ENCODE measurements at places on chromosomes 4 and X.

DNA sequence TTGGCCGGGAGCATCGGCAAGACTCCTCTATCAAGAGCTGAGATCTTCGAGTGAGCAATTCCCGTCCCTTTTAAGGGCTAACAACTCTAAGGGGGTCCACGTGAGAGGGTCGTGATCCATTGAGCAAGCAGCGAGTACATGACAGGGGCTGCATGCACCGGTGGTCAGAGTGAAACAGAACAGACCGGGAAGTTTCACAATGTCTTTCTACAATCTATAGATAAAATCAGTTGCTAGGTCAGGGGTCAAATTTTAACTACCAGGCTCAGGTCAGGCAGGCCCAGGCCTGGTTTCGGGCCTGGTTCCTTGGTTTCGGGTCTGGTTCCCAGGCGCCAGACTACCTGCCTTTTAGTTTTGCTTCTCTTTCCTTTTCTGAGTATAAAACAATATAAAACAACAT, 160.1 kb downstream of the PTCHD1 start:
- no peak for DNase-seq

GRCh38 chr4:169233691-169234090, 37.1 kb downstream of the SH3RF1 start:
- DNase-seq, result no peak

GRCh38 chr4:55356991-55357461, 11.0 kb downstream of the SRD5A3 start:
- DNase-seq, result no peak

DNA sequence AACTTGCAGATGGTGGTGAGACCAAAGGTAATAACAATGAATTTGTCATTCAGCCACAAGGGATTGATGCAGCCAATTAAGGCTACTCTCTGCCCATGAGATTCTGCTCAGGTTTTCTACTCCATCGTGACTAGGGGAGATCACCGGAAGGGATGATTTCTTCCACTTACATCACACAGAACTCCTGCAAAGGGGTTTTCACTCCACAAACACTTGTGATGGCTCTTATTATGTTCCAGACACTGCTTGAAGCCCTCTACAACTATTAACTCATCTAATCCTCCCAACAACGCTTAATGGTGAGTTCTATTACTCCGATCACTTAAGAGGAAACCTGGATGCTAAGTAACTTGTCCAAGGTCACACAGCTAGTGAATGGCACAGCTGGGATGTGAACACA, 55.9 kb downstream of the MTNR1A start:
- no peak for DNase-seq

- no peak for DNase-seq
Observed at GRCh38 chr4:163132469-163133218, 34.0 kb downstream of the NAF1 start.

DNA sequence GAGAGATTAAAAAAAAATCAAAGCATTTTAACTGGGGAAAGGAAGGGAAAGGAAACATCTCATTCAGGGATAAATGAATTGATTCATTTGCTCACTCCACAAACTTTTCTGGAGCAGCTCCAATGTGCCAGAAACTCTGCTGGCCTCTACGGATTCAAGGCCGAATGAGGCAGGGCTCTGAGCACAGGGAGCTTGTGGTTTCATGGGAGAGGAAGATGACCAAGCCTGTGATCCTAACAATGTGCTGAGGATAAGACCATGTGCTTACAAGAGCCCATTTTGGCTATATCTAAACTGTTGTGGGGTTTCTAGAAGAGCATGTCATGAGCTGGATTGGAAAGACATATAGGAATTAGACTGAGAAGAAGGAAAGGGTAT, 137.5 kb downstream of the ZNF674 start:
- no peak for DNase-seq

- DNase-seq, result no peak
Observed at GRCh38 chr4:148854203-148854602, 412.0 kb upstream of the NR3C2 start.

DNA sequence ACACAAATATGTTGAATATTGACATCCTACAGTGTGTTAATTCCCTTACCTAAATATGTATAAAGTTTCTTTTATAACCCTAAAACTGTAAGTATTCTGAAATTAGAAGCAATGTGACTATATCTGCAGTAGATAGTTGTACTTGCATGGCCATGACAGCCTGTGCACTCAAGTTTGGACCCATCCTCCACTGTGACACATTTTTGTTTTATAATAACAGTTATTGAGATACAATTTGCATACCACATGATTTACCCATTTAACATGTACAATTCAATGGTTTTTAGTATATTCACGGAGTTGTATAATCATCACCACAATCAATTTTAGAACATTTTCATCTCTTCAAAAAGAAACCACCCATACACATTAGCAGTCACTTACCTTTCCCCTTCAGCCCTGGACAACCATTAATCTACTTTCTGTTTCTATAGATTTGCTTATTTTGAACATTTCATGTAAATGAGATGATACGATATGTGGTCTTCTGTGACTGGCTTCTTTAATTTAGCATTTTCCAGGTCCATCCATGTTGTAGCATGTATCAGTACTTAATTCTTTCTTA, 29.6 kb downstream of the HERC3 start:
- DNase-seq, result no peak

GRCh38 chrX:150508451-150509367, 59.7 kb upstream of the MTM1 start:
- DNase-seq, result no peak

DNA sequence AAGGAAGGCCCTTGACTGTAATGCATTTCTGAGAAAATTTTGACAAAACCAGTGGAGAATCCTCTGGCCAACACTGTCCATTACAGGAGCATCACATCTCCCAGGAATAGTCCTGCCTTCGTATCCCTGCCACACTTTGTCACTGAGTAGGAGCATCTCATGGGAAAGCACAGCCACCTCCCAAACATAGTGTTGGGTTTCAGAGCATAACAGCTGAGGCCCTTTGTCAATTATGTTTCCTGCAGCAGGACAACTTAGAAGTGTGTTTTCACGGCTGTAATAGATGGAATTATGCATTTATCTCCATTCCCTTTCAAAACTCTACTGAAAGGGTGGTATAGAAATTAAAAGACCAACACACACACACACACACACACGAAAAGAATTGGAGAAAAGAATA, 91.1 kb upstream of the SMAD1 start:
- DNase-seq, result no peak

GRCh38 chr4:69753686-69754085, 6.7 kb downstream of the SULT1B1 start:
- no peak for DNase-seq

GRCh38 chrX:74195605-74196004, 108.4 kb upstream of the ZCCHC13 start:
- no peak for DNase-seq

DNA sequence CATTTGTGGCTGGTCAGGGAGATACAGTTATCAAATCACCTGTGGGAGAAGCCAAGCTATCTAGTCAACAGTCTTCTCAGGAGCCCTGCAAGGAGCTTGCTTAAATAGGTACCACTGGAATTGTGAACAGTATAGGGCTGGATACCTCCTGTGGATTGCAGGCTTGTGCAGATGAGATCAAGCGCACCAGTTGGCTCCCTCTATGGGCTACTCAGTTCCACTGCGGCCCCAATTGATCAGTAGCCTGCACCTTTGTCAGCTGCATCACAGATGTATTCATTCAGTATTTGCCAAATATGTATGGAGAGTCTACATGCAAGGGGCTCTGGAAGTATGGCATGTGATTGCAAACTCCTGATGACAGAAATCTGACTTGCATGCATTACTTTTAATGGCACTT, 28.6 kb downstream of the TEX13A start:
- DNase-seq, result no peak

DNA sequence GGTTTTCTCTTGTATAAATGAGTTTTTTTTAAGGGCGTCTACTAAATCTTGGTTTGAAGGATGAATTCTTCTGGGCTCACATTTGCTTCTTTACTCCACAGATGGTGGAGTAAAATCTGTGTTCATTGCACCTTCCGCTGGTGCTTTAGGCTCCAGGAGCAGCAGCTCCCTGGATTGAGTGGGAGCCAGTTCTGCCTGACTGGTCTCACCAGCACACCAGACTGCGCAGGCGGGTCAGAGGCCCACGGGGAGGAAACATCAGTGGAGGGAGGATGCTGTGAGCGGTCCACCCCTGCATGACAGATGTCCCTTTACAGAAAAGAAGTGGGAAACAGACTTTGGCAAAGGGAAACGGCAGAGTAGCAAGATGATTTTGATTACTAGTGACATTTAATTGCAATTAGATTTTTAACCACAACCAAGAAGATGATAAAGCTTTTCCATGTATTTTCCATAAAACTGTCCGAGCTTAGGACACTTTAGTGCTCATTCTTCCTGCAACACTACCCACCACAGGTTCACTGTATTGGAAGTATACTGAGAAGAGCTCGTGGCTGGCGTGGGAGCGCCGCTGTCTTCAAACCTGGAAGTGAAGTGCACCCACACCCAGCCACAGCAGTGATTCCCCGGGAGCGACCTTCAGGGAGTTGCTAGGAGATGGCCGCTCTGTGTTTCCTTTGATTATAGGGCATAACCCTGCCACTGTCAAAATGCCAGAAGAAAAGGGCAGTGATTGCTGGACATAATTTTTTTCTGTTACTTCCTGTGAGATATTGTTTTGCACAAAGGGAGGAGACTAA, 95.2 kb downstream of the SORBS2 start:
- no peak for DNase-seq

GRCh38 chr4:1406394-1406980, at the start of gene NKX1-1:
Gene NKX1-1 (minus strand): TSS chr4:1406442. CDS start chr4:1406442, 0 bp downstream.
- no peak for DNase-seq

GRCh38 chr4:113051361-113051760, 1.9 kb downstream of the ANK2 start:
- DNase-seq, result no peak

GRCh38 chrX:122913134-122913533, 270.9 kb upstream of the GRIA3 start:
- DNase-seq, result no peak

DNA sequence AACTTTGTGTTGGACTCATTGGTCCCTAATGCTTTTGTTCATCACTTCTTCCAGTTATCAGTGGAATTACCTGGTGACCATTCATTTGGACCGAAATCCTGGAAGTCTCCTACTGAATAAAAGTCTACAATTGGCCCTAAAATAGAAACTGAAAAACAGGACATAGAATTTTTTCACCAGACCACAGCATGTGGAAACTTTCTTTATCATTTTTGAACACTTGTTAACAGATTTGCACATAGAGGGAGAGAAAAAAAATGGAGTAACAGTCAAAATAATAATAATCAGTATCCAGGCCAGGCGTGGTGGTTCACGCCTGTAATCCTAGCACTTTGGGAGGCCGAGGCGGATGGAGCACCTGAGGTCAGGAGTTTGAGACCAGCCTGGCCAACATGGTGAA, 7.1 kb downstream of the EPGN start:
- no peak for DNase-seq

DNA sequence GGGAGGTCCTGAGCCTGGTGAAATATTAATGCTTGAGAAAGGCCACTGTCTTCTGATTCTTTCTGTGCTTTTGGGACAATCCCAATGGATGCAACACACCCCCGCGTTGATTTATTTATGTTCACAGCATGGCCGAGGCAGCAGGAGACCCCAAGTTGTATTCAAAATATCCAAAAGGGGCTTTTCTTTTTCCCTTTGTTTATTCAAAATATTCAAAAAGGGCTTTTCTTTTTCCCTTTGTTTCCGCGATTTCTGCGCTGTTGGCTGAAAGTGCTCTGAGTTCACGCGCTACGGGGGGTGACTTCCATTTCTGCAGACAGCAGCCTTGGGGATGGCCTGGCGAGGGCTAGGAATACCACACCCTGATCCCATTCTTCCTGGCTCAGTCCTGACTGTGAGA, 59.5 kb upstream of the PPP2R3B start:
- no peak for DNase-seq

DNA sequence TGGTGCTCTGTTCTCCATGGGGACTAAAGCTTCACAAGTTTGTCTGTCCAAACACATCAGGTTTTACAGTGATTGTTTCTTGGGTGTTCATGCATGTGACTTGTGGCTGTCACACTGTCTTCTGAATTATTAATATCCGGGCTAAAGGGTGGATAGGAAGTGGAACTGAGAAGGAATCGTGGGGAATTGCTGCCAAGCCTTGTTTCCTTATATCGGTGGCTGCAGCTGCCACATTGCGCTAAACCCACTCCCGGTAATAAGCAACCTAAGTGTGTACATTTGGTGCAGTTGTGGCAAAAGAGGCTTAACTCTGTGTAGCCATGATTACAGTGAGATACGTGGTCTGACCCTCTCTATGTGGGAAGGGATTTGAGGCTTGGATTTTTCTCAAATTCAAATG, 30.7 kb downstream of the SEPTIN11 start:
- DNase-seq, result no peak

GRCh38 chr4:106618956-106619355, 250.4 kb upstream of the GIMD1 start:
- no peak for DNase-seq

DNA sequence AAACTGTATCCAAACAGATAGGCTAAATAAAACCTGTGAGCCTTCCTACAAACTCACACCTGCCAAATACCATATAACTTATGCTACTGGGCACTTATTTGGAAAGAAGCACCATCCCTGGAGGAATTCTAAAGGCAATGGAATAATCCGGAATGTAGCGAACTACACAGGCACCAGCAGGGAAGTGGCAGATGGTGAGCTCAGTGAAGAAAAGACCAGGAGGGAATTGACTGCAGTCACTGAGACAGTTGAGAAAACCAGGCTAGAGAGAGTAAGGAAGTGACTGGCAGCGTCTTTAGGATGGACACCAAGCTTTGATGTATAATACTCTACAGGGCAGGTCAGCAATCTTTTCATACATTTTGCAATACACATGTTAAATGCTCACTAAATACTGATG, 16.3 kb downstream of the NDNF start:
- no peak for DNase-seq

GRCh38 chr4:112747036-112747435, 110.1 kb downstream of the LARP7 start:
- DNase-seq, result no peak

- no peak for DNase-seq
Observed at GRCh38 chr4:186082221-186082620, 13.3 kb downstream of the TLR3 start.

- no peak for DNase-seq
Observed at GRCh38 chr4:951186-951585, 18.9 kb downstream of the TMEM175 start.

- no peak for DNase-seq
Observed at GRCh38 chrX:151825925-151826485, 86.7 kb upstream of the MAGEA4 start.

DNA sequence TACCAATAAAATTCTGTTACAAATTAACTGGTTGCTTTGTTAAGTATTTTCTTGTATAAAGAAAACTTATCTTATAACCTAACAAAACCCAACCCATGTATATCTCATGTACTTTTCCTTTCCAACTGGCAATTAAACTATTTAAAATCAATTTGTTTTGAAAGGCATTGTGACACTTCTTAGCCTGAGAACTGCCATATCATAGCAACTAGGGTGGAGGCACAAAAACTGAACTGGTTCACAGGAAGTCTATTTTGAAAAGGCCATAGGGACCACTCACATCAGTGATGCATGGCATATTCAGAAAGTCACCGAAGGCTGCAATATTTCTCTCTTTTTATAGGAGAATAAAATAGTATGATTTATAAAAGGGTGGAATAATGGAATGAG, 40.5 kb upstream of the ARSJ start:
- DNase-seq, result no peak
